Activated T-cell treated with anti-CD3 and anti-CD28 coated beads, Interleukin-2, amount 50 U/mL, for 72 hours (primary cell): ENCODE measurements at places on chromosomes 5 and 9.

DNA sequence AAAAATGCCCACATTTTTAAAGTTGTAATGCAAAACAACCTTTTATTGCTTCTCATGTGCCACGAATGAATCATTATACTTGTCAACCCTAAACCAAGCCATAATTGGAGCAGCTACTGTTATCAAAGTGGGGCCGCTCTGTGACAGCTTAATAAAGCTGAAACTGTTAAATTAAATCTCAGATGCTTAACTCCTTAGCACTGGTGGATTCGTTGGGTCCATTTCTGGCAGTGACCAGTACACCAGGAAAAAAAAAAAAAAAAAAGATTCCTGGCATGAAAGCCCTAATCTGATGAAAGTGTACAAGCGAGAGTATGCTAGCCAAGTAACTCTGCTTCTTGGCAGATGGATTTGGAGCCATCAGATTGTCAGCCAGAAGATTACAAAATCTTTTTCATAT, 164.8 kb downstream of the ZSWIM6 start:
- DNase-seq: no peak

DNA sequence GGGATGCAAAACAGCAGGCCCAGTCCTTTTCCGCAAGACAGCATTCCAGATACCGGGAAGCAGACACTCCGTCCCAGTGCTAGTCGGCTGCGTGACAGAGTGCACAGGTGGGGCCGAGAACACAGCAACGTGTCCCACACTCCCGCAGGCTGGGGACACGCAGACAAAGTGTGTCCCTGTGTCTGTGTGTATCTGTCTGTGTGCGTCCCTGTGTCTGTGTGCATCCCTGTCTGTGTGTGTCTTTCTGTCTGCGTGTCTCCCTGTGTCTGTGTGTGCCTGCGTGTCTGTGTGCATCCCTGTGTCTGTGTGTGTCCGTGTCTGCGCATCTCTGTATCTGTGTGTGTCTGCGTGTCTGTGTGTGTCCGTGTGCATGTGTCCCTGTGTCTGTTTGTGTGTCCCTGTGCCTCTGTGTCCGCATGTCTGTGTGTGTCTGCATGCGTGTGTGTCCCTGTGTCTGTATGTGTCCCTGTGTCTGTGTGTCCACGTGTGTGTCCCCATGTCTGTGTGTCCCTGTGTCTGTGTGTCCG, 137.0 kb downstream of the MRPL36 start:
- DNase-seq: no peak

GRCh38 chr5:111779922-111780292, 22.9 kb upstream of the NREP start:
- DNase-seq: no peak

DNA sequence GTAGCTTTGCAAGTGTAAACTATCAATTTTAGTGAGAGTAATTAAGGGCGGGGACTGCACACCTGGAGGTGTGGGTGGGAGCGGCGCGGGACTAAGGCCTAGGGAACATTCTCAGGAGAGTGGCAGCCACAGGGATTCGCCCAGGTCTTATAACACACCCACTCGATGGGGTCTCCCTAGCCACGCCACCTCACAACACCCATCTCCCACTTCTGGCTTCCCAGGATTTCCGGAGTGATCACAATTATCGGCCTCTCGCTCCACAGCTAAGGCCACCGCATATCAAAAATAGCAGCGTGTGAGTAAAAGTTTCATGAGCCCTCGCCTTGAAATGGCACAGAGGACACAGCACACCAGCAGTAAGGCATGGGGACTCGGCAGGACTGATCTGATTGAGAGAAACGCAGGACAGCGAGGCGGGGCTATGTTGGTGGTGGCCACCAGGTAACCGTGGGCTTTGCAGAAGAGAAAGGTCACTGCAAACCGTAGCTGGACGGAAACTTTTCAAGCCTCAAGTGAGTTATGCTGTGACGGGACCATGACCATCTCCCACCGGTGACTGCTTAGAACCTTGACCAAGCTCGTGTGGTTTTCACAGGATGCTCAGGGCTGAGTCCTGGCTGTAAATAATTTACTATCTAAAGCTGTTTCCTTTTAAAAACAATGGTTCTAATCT, 1.1 kb upstream of the LPAR1 start:
- DNase-seq: no peak

DNA sequence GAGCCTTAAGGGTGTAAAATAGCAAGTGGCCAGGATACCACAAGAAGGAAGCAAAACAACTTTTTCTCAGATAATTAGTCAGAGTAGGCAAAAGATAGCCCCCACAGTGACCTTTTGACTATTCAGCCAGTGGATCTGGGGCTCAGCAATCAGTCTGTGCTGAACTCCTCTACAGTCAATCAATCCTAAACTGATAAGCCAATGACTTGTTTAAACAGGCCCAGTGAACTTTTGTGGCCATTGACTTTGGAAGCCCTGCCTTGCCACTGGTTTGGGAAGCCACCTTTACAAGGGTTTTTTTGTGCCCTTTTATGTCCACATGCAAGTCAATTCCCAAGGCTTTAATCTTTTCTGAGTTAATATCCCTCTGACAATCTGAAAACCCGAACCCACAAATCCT, 1565.0 kb upstream of the WWC1 start:
- DNase-seq: no peak

- no peak for DNase-seq
Measured at GRCh38 chr5:146744068-146744745, 134.3 kb downstream of the PPP2R2B start.

GRCh38 chr5:38782180-38782835, 63.5 kb upstream of the OSMR start:
- DNase-seq: no peak

DNA sequence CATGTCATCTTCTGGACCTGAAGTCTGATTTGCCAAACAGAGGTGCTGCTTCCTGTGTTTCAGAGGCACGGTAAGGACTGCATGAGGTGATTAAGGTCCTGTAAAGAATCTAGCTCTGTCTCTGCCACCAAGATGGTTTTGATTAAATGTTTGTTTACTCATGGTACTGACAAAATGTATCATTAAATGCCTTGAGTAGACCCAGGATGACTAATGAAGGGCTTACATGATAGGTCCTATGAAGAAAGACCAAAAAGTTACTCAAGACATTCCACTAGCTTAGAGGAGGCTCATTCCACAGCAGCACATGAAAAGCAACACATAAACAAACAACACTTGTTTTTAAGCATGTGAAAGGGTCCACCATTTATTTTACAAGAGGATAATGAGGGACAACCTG, 100.9 kb downstream of the BOD1 start:
- DNase-seq: no peak

DNA sequence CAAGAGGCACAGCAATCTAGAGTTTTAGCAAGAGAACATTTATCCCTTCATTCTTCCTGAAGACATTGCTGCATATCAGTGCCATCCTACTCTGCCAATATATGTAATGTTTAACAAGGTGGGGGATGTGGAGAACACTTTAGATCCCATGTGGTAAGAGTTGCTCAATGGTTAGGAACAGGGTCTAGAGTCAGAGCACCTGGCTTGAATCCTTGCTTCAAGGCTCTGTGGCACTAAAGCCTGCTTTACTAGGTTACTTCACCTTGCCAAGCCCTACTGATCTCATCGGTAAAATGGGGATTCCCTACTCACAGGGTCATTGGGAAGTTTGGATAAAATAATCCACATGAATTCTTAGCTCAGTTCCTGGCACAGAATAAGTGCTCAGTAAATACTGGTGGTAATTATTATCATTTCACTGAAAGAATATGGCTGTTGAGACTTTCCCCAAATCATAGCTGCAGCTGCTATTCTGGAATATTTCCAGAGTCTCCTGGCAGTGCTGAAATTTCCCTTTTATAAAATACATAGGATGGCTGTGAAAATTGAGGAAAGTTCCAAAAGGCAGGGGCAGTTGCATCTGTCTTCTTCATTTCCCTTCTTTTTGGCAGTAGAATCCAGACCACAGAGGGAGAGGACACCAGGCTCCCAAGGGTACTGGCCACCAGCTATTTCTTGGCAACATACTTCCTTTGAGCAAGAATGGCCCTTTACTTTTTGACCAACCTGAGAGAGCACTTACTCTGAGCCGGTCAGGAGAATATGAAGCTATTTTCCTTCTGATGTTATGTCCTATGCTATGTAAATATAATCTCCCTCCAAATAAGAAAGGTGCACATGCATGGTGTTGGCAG, 142.8 kb downstream of the PALM2AKAP2 start:
- no peak for DNase-seq

GRCh38 chr9:129996161-129996830, 46.7 kb downstream of the FNBP1 start:
- DNase-seq: no peak

DNA sequence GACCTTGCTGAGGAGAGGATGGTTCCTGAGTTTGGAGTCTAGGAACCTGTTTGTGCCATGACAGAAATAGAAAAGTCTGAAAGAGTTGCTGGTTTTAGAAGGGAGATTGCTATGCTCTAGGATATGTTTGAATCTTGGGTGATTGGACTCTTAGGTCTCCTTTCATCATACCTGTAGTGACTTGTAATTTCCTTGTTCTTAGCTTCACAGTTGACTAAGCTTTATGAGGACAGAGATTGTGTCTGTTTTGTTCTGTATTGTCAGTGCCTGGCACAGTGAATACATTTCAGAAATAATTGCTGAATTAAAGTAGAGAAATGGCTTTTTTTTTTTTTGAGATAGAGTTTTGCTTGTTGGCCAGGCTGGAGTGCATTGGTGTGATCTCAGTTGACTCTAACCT, 31.5 kb downstream of the GAPVD1 start:
- no peak for DNase-seq

- DNase-seq: no peak
Measured at GRCh38 chr9:128728298-128728697, 4.4 kb upstream of the ZDHHC12 start.

DNA sequence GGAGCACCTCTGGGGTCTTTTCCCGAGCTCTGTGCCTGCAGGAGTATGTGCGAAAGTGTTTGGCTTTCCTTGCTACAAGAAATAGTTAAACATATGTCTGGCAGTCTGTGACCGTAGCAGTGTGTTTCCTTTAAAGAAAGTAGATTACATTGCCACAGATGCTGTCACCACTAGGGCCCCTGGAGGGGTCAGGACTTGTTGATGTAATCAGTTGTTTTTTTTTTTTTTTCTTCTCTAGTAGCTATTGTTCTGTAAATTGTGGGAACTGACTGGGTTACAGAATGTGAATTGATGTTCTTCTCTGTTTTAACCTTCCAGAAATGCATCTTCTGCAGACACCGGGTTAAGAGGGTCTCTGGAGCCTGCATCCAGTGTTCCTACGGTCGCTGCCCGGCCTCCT, 345.6 kb downstream of the KDM4C start:
- DNase-seq: no peak

DNA sequence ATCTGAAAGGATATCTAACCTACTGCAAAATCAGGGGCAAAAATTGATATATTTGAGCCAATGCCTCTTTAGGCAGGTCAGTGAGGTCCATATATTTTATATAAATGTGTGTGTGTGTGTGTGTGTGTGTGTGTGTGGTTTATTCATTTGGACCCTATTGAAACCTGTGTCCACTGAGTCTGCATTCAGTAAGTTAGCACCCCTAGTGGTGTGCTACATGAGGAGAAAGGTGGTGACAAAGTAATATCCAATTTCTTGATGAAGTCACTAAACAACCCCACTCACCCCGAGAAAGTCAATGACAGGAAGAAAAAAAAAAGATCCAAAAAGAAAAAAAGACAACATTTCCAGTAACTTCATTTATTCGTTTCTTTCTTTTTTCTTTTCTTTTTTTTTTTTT, 4.1 kb downstream of the FBXW11 start:
- DNase-seq: no peak

DNA sequence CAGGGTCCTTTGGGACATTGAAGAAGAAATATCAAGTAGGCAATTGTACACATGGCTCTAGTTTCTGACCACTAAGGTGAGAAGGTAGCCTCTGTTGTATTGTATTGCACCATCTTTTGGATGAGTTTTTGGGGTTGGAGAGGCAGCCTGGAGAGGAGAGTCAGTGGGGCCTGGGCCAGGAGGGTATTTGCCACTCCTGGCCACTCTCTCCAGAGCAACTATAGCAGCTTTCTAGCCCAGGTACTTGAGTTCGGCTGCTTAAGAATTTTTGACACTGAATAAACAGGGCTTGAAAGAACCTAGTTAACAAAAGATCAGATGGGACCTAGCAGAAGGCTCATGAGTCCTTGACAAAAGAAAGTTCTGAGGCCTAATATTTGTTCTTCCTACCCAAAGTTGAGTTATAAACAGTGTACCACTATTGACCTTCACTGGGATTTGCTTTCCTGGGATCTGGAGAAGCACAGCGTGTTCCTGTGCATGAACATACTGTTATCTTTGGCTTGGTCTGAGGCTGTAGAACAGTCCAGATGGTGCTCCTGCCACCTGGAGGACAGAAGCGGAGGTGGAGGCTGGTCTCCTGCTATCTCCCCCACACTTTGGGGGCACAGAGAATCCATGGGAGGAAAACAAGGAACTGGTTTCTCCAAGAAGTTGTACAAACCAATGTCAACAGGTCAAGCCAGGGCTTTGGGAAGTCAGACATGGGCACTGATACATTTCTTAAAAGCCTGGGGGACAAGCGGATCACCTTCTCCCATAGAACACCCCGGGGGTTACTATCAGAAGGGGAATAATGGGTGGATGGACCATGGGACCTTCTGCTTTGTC, 110.4 kb upstream of the LIFR start:
- DNase-seq: no peak

DNA sequence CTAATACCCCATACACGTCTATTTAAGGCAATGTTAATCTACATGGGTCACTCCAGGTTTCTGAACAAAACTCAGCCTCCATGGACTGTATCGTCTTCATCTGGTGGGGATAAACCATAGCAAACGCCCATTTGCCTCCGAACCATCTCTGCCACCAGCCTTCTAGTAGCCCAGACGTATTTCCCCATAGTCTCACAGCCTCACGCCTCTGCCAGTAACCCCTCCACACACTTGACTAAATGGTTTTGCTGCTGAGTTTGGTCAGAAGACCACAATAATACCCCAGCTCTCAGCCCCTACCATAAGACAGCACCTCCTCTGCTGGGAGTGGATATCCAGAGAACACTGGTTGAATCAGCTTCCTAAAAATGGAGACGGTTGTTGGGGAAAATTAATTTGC, 8.7 kb downstream of the ERAP2 start:
- no peak for DNase-seq

GRCh38 chr5:135718151-135718550, 116.3 kb upstream of the SLC25A48 start:
- no peak for DNase-seq

- DNase-seq: no peak
Measured at GRCh38 chr5:14147210-14147609, 4.1 kb downstream of the TRIO start.

- no peak for DNase-seq
Measured at GRCh38 chr9:115746496-115746895, 407.1 kb upstream of the PAPPA start.

DNA sequence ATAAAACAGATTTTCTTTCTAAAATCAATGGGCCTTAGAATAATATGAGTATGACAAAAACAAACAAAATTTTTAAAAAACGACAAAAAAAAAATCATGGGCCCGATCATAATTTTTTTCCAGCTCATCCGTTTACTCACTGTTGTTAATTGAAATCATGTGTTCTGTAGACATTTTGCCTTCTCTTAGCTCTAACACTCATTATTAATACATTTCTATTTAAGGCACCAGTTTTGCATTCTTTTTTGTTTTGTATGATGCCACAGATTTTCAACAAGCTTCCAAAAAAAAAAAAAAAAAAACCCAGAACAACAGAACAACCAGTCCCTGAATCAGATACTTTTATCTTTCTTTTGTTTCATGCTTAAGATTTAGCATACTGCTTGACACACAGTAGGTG, 86.4 kb downstream of the PRLR start:
- DNase-seq: no peak

GRCh38 chr5:58025809-58026208, 434.1 kb downstream of the PLK2 start:
- DNase-seq: no peak
